ENCODE measurements at places on chromosomes 12 and 14.

GRCh38 chr12:132521200-132521580, 31.2 kb downstream of the FBRSL1 start:
- DNase-seq = no peak

DNA sequence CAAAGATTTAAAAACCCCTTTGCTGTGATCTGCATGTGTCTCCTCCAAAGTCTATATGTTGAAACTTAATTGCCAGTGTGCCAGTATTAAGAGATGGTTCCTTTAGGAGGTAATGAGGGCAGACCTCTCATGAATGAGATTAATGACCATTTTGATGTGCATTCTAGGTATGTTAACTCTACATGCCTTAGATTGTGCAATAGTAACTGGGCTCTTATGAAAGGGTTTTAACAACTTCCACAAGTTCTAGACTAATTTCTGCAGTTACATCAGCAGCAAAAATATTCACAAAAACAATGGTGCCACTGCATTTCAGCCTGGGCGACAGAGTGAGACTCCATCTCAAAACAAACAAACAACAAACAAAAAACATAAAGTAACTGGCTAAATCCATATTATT, 3.8 kb upstream of the TAS2R10 start:
- no peak for DNase-seq

DNA sequence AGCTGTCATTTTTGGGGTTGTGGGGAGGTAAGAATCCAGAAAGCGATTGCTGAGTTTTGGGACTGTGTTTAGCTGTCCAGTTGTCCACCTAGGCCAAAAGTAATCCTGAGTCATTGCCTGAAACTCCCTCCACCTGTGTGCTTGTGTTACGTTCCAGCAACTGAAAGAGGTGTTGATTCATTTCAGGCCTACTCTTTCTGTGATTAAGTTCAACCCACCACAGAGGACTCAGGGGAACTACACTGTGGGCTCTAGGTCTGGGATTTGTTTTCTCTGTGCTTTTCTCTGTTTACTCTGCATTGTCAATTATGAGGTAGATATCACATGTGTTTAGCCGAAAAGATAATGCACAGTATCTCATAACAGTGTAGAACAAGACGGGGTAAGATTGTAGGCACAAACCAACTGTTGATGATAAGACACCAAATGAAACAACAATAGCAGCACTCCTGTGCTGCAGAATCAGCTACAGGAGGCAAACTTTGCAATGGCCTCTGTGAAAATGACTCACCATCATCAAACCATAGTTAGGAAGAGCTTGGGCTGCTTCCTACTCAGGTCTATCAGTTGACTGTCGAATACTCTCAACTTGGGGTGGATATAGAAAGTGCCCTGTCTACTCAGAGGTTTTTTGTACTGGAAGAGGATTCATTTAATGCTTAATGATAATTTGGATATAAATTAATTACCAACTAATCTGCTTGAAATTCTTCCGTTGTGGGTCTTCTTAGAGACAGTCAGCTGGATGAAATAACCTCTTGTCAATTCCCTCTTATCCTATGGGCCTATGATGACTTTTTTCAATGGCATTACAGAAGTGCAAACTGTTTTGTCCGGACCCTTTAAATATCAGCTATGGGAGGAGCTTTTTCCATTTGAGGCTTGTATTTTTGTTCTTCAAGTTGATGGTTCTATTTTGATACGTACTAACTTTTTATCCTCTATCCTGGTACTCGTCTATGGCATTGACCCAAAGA, 385.9 kb downstream of the BMP4 start:
- no peak for DNase-seq

- no peak for DNase-seq
Measured at GRCh38 chr14:61150851-61151250, 130.3 kb downstream of the TMEM30B start.

DNA sequence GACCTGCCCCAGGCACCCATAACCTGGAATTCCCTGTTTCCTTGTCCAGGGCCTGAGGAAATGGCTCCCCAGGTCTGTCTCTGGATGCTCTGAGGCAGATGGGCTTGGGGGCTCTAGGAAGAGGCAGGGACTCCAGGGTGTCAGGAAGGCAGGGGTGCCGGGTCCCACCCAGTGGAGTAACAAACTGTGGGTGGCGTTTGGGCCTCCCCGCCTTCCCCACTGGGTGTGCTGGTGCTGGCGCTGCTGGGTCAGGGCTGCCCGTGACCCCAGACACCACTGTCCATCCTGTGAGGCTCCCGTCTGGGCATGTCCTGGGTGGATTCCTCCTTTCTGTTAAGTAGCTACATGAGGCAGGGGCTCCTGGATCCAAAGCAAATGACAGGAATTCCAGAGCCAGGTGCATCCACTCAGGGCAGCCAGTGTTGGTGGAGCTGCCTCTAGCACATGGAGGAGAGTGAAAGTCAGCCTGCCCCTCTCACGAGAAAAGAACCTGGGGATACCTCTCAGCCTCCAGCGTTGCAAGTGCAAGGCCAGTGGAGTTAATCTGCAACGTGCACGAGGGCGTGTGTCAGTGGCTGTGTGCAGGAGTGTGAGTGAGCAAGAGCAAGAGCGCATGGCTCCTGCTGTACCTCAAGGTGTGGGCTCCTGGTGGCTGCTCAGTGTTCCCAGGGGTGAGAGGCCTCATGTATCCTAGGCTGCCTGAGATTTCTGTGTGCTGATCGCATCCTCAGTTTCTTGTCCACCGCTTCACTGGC, 403.1 kb downstream of the TMEM121 start:
- DNase-seq = no peak

DNA sequence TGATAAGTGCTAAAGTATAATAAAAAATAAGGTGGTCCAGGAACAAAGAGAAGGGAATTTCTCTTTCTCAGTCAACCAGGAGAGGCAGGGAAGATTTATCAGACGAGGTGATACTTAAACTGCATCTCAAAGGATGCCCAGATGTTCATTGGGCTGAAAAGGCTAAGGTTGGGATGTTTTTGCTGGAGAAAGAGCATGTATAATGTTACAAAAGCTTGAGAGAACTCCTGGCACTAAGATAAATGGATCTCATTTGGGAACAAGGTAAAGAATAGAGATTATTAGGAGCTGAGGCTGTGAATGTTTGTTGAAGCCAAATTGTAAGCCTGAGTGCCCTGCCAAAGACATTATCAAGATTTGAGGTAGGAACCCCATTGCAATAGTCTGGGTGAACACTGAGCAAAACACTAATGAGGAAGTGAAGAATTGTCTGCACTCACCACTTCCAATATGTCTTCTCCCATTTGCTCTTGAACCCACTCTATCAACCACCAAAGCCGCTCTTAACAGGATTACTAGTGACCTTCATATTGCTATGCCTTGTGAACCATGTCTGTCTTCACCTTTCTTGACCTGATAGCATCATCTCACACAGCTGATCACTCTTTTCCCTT, 149.0 kb upstream of the ARID2 start:
- no peak for DNase-seq

GRCh38 chr12:44015333-44015941, 179.6 kb downstream of the TMEM117 start:
- no peak for DNase-seq

DNA sequence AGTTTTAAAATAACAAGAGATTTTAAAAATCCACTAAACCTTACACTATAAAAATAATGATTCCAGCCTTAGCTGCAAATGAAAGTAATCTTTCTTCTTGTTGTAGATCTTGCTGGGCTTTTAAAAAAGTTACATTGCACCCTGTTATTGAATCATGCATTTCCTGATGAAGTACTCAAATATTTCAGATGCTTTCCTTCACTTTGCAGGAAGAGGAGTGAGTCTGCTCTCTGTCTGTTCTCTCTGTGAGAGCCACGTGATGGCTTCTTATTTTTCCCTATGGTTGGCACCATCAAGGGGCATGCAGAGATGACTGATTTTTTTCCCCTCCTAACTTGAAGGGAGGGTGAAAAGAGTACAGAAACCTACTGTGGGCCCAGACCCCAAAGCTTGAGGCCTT, 262.7 kb downstream of the ATP23 start:
- no peak for DNase-seq

DNA sequence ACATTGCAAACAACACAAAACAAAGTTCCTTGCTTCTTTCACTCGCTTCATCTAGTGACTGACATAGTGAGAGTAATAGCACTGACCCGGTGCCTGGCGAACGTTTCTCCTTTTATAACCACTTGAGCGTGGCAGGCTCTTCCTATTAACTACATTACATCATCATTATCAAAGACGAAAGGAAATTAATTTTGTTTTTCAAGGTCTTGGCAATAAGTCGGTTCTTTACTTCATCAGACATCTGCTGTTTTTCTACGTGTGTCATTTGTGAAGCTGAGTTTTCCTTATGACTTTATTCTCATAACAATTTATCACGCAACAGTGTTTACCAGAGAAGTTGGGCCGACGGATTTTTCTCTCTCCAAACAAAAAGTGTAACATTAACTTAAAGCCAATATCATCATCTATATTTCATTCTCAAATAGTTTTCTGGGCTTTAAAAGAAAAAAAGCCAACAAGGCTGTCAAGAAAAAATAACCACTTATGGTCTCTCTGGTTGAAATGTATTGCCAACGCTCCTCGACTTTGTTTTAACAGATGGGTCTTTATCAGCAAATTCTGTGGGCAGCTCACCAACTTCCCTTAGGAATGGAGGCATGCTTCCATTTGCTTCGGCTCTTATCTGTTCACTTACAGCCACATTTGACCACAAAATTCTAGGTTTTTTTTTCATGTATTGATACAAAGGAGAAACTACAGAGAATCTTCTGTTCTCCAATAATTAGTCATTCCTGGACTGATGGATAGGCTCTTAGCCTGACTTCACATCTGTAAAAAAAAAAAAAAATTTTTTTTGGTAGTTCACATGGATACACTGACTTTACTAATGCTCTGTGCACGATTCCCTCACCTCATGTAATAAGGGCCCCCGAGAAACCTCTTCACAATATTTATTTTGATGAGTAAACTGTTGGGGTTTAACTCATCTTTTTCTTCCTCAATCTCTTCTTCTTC, 97.1 kb upstream of the CDKN3 start:
- no peak for DNase-seq

GRCh38 chr12:8572507-8572906, 31.8 kb upstream of the CLEC4E start:
- no peak for DNase-seq

- DNase-seq = no peak
Measured at GRCh38 chr14:86802726-86803125, 1190.3 kb downstream of the GALC start.

DNA sequence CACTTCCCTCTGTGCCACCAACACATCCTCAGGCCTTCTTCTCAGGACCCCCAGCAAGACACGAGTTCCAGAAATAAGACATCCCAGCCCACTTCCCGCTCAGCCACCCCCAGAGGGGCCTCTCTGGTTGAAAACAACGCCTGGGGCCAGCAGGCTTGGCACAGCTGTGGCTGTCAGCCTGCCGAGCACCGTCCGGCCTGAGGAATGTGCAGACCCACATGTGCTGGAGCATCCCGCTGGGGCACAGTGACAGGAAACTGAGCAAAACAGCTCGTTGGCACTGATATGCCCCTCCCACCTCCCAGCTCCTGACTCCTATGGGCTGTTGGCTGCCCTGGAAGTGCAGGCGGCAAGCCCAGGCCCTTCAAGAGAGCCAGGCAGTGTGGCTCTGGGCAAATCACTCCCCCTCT, 1.4 kb downstream of the SYNE3 start:
- no peak for DNase-seq

GRCh38 chr14:74018174-74018585, 908 bp downstream of the ENTPD5 start:
- DNase-seq = no peak

GRCh38 chr14:63290741-63291430, 27.8 kb downstream of the GPHB5 start:
- no peak for DNase-seq

DNA sequence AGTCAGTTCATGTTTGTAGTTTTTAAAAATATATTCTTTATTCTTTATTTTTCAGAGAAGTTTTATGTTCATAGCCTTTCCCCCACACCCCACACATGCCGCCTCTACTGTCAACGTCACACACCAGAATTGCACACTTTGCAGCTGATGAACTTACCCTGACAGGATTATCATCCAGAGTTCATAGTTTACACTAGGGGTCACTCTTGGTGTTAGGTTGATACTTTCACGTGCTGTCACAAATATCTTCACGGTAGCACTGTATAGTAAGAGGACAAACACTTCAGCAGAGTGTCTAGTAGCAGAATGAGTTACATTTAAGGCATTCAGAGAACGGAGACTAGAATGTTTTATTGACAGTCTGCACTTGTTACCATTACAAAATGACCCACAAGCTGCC, 5.1 kb downstream of the DPPA3 start:
- DNase-seq = no peak

GRCh38 chr14:88998027-88998426, 173.6 kb downstream of the TTC8 start:
- DNase-seq = no peak

- DNase-seq = no peak
Measured at GRCh38 chr14:92928258-92928629, 5.3 kb downstream of the CHGA start.

DNA sequence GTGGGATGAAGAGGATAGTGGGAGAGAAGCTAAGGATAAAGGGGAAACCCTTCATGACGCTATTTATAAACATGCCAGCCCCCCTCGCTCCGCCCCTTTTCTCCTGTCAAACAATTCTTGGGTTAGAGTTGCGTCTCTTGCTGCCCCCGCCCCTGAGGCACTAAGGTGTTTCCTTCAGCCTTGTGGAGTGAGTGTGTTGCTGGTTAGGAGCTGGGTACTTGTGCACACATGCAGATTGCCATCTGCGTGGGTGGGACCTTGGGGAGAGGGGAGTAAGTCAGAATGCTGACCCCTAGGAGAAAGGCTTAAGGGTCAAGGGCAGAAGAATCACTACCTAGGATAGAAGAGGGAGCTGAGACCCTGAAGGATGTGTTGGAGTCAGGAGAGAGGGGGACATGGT, 5.4 kb downstream of the FOXJ2 start:
- DNase-seq = no peak

- no peak for DNase-seq
Measured at GRCh38 chr12:95224202-95225170, 6.9 kb downstream of the VEZT start.

GRCh38 chr12:127711108-127711507, 555.9 kb upstream of the TMEM132C start:
- DNase-seq = no peak

DNA sequence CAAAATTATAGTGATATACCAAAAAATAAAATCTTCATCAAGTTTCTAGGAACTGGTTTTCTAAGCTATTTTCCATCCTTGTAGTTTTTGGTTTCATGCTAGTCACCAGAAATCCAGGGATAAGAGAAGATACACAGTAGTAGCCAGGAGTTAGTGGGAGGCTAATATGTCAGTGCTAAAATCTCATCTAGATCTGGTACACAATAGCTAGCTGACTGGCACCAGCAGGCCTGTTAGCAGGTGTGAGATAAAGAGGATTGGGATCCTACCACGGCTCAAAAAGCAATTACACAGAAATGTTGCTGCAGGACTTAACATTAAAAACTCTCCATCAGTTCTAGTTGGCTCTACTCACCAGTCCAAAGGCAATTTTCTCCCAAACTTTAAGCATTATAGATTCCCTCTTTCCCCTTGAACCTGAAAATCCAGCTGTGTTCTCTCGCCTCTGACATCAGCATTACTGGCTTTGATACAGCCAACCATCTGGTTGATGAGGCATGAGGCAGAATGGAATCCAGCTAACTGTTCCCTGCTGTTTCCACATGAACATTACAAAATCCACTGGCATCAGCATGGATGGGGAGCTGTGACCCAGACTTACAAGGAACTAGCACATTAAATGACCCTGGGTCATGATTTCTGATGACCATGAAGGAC, 41.8 kb upstream of the CCDC196 start:
- DNase-seq = no peak

All from stimulated activated CD8-positive, alpha-beta memory T cell treated with anti-CD3 and anti-CD28 coated beads, Interleukin-15, amount 100 ng/mL, for 24 hours (primary cell).